Stimulated activated CD4-positive, alpha-beta T cell treated with anti-CD3 and anti-CD28 coated beads, Interleukin-2, amount 100 ng/mL, for 4 hours (primary cell): ENCODE measurements at places on chromosomes 12 and 14.

DNA sequence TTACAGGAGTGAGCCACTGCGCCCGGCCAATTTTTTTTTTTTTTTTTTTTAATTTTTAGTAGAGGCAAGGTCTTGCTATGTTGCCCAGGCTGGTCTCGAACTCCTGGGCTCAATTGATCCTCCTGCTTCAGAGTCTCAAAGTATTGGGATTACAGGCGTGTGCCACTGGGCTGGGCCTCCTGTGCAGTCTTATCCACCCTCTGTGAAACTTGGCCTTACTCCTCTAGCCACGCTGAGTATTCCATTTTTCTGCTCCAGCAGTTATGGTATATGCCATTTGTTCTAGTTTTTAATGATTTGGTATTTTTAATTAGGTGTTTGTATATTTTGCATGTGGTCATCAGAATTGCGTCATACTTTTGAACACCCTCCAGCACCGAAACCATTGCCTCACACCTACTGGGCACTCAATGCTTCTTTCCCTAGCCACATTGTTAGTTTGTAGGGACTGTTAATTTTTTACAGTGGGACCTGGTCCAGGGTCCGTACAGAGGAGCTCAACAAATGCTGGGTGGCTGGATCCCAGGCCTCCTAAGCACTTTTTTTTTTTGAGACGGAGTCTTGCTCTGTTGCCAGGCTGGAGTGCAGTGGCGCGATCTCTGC, 11.4 kb downstream of the RIOX1 start:
- no peak for DNase-seq

DNA sequence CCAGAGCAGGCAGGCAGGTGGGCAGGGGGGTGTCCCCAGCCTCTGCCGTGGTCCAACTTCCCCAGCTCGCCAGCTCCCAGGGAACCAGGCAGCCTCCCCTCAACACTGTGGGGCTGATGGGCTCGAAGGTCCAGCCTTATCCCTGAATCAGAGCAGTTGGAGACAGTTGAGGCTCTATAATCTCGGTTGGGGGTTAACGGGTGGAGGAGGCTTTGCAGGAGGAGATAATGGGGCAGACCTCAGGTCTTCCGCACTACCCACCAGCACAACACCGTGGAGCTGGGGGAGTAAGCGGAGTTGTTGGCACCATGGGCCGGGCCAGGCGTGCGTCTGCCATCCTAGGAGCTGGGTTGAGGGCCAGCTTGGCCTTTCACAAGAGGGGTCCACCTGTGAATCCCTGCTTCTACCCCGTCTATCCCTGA, 13.9 kb upstream of the HDAC7 start:
- DNase-seq = no peak

GRCh38 chr12:103401421-103401820, 94.3 kb downstream of the C12orf42 start:
- DNase-seq = peak; percentile 4

- no peak for DNase-seq
Measured at GRCh38 chr14:26596543-26597061, 1.2 kb downstream of the NOVA1 start.

- DNase-seq = no peak
Measured at GRCh38 chr12:81722004-81722403, 37.1 kb downstream of the PPFIA2 start.

DNA sequence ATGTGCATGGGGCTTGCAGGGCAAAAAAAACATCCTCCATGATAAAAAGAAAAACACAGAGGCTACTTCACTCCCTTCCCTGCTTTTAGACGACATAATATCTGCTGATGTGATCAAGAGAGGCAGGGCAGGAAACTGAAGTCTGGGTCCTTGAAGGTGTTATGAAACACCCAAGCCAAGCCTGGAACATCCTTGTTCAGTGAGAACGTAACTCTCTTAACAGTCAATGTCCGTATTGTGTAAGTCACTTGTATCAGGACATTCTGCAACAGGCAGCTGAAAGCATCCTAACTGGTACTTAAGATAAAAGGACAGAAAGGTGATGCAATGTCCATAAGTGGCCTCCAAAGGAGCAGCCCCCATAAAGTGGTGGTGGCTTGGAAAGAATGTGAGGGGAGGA, 20.0 kb downstream of the KCNK10 start:
- no peak for DNase-seq

DNA sequence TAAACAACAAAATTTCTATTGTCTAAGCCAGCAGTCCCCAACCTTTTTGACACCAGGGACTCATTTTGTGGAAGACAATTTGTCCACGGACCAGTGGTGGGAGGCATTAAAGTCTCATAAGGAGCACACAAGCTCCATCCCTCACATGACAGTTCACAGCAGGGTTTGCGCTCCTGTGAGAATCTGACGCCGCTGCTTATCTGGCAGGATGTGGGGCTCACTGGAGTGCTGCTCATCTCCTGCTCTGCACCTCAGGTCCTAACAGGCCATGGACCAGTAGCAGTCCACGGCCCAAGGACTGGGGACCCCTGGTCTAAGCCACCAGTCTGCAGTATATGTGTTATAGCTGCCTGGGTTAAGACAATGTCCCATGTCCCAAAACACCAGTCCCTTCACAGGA, 27.2 kb downstream of the VCPKMT start:
- DNase-seq = no peak

GRCh38 chr14:80390906-80391305, 179.6 kb upstream of the DIO2 start:
- no peak for DNase-seq

DNA sequence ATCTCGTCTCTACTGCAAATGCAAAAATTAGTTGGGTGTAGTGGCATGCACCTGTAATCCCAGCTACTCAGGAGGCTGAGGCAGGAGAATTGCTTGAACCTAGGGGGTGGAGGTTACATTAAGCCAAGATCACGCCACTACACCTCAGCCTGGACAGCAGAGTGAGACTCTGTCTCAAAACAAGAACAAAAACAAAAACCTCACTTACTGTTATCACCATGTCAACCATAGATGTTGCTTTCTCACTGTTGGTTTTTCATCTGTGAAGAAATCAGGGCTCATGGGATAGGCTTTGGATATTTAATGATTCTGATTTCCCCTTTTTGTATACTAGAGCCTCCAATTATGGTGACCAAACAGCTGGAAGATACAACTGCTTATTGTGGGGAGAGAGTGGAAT, 49.7 kb upstream of the CHPT1 start:
- no peak for DNase-seq

- no peak for DNase-seq
Measured at GRCh38 chr12:63034601-63035000, 99.7 kb upstream of the PPM1H start.

DNA sequence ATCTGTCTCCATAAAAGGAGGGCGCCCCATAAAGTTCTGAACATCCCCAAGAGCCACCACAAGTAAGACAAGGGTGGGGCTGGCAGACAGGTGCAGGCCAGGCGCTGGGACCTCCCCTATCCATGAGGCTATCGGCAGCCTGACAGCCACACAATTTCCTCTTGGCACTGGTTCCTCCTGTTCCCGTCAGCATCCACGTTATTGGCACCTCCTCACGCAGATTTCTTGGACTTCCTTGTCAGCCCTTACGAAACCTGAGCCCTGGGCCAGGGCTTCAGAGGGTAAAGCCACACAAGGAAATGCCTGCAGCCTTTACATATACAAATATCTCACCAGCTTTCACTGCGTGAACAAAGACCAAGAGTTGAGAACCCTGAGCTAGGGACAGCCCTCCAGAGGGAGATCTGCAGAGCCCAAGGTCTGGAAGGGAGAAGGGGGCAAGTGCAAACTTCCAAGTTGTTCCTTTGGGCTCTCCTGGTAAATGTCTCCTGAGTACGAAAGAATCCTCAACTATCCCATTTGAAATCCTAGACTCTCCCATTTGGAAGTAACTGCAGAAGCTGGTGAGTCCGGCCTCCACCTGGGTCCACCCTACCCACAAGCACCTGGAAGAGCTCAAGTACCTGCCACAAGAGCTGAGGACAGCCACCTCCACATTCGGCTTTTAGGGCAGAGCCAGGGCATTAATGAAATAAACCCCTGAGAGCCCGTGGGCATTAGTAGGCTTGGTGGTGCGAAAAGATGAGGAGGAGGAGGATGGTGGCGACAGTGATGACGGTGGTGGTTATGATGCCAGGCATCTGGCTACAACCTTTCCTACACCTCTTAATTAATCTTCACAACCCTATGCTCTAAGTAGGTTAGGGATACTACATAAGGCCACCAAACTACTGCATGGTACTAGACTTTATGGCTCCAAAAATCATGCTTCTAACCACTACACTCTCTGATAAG, 5.5 kb upstream of the TC2N start:
- DNase-seq = no peak

DNA sequence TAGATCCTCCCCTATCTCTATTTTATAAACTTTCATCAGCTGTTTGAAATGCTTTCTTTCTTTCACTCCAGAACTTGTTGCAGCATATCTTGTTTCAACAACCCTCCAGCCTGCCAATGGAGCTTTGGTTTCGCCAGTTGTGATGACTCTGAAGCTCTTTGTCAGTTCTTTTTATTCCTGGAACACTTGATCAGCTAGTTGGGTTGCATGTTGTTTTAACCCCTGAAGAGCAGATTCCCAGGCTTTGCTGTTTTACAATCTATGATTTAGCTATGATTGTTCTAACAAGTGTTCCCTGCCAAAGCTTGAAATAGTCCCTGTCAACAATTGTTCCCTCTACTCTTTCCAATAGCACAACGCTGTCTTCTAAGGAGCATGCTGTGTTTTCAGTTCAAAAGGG, 50.6 kb upstream of the FUT8 start:
- DNase-seq = no peak

- DNase-seq = no peak
Measured at GRCh38 chr12:27303139-27304111, 29.2 kb upstream of the BMAL2 start.
